ENCODE measurements at places on chromosomes 7 and 10. TPM values are rescaled to one million over a fixed set of nuclear protein-coding genes. Genes with fewer than 3 reads are reported as not detected.
A peak's percentile ranks its signal among the peaks of the same experiment; 100 is the strongest.

- peaks cover 10% of the 10 kb centered on the region for H3K4me1 ChIP-seq
- H3K27ac ChIP-seq = no peak overlapping the region
- no peaks in the 10 kb centered on the region for H3K36me3 ChIP-seq
- no peak for DNase-seq
- H3K27me3 ChIP-seq = no peaks in the 10 kb centered on the region
Observed at GRCh38 chr10:89092439-89092838, 101.8 kb downstream of the FAS start.

DNA sequence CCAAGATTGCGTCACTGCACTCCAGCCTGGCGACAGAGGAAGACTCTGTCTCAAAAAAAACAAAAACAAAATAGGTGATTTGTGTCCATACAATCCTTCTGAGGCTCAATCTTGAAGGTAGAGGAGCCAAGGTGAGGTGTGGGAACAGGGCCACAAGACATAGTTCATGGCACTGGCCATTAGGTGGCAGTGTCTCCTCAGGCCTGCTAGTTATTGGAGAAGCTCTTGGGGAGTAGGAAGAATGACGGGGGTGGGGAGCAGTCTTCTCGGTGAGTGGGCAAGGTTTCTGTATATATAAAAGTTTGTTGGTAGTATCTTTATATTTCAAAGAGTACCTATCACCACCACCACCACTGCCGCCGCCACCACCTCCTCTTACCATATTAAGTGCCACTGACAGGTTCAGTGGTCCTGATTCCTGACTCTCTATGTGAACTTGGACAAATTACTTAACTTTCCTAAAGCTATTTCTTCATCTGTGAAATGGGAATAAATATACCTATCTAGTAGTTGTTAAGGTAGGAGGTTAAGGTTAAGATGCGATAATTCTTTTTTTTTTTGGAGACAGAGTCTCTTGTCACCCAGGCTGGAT is 24.0 kb downstream of the CCSER2 start:
- H3K36me3 ChIP-seq = no peaks in the 10 kb centered on the region
- H3K4me3 ChIP-seq = no peak overlapping the region
- H3K27ac ChIP-seq = no peak overlapping the region
- no peaks in the 10 kb centered on the region for H3K27me3 ChIP-seq
- peaks cover 12% of the 10 kb centered on the region for H3K4me1 ChIP-seq

DNA sequence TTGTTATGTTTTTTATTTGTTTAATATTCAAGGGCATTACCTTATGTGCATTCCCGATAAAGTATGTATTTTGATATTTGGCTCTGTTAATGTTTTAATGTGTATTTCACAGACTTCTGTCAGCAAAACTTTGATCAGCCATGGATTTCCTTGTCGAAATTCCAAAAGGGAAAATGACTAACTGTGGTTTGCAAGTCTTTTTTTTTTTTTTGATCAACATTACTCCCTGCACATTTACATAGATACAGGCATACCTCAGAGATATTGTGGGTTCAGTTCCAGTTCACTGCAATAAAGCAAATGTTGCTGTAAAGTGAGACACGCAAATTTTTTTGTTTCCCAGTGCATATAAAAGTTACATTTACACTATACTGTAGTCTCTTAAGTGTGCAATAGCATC is 351.9 kb downstream of the CXCL12 start:
- peaks cover 26% of the 10 kb centered on the region for H3K4me1 ChIP-seq
- H3K27ac ChIP-seq = peak overlapping the region; percentile 84
- DNase-seq = no peak
- no peak overlapping the region for H3K4me3 ChIP-seq

- H3K4me3 ChIP-seq = no peak overlapping the region
- no peak for DNase-seq
- H3K27ac ChIP-seq = no peak overlapping the region
- no peaks in the 10 kb centered on the region for H3K36me3 ChIP-seq
- no peaks in the 10 kb centered on the region for H3K27me3 ChIP-seq
Observed at GRCh38 chr10:36720895-36721294, 404.5 kb upstream of the ANKRD30A start.

DNA sequence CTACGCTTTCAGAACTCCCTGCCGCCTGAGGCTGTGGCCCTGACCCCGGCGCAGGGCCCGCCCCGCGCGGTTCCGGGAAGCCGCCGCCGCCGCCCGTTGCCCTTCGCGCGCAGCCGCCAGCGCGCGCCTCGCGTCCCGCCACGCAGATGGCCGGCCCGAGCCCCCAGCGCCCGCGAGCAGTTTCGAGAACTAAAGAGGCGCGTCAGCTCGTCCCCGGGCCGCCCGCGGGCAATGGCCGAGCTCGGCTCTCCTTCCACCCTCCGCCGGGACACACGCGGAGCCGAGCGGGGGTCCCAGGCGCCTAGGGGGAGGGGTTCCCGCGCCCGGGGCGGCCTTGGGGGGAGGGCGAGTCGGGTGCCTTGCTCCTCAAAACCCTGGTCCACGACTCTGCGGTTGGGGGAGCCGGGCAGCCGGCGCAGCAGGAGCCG is 1.8 kb downstream of the HNRNPF start:
- H3K27me3 ChIP-seq = no peaks in the 10 kb centered on the region
- peak overlapping the region; percentile 98 for H3K27ac ChIP-seq
- DNase-seq = peak; percentile 91
- peak overlapping the region; percentile 91 for H3K4me3 ChIP-seq

DNA sequence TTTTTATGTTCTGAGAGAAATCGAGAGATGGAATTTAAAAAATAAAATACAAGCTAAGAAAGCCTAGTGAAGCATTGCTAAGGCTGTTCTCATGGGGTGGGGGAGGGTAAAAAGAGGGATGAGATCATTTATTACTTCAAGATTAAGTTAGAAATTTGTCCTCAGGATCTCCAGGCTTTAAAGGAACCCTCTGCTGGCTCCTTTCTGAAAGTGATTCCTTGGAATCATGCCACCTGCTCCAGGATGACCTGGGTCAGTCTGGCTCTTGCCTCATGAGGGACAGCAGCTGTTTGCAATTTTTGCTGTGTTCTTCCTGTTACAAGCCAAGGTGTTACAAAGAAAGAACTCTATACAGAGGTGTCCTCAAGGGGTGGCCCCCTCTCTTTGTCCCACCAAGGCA is 69.8 kb downstream of the CDK1 start:
- no peaks in the 10 kb centered on the region for H3K27me3 ChIP-seq
- H3K27ac ChIP-seq = no peak overlapping the region
- H3K4me1 ChIP-seq = peaks cover 6% of the 10 kb centered on the region
- no peak for DNase-seq
- H3K4me3 ChIP-seq = no peak overlapping the region

The ABCA13 gene
- total RNA-seq = 3.6 TPM

DNA sequence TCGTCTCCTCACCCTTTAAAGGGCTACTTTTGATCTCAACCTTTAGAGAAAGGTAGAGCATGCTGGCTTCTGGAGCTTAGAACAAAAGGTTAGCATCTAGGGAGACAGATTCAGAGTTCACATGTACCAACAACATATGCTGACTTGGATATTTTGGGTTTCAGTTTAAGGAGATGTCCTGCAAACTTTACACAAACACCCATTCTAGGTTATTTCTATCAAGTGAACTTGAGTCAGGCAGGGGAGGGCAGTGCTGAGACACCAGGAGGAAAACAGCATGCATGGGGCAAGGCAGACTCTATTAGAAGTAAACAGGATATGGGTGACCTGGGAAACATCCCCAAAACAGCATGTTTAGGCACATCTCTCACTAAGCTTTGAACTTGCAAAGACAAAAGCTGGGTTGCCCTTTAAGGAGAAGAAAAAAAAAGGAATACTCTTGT is 43.8 kb downstream of the ARL4A start:
- no peak overlapping the region for H3K4me3 ChIP-seq
- no peaks in the 10 kb centered on the region for H3K27me3 ChIP-seq
- no peak overlapping the region for H3K27ac ChIP-seq
- H3K4me1 ChIP-seq = peaks cover 5% of the 10 kb centered on the region

The CUX1 gene
- total RNA-seq = 41.6 TPM

- no peaks in the 10 kb centered on the region for H3K27me3 ChIP-seq
- H3K4me1 ChIP-seq = peaks cover 6% of the 10 kb centered on the region
- H3K36me3 ChIP-seq = no peaks in the 10 kb centered on the region
Observed at GRCh38 chr10:123203393-123204126, 49.4 kb downstream of the BUB3 start.

The AASS gene
- 26.4 TPM for total RNA-seq

The GPR15LG gene
- not detected for total RNA-seq

The CRHR2 gene
- not detected for total RNA-seq

The CTAGE4 gene
- 0.36 TPM for total RNA-seq

GRCh38 chr7:121016966-121017365 is 28.5 kb downstream of the CPED1 start:
- no peaks in the 10 kb centered on the region for H3K36me3 ChIP-seq
- peaks cover 46% of the 10 kb centered on the region for H3K4me1 ChIP-seq
- no peaks in the 10 kb centered on the region for H3K27me3 ChIP-seq
- no peak overlapping the region for H3K4me3 ChIP-seq
- H3K27ac ChIP-seq = peak overlapping the region; percentile 79

The PILRA gene
- total RNA-seq = 0.36 TPM

GRCh38 chr10:63528084-63528744 is 7.0 kb downstream of the REEP3 start:
- no peaks in the 10 kb centered on the region for H3K4me1 ChIP-seq
- DNase-seq = no peak
- H3K36me3 ChIP-seq = peaks cover 3% of the 10 kb centered on the region
- no peak overlapping the region for H3K27ac ChIP-seq

The CNPY4 gene
- total RNA-seq = 24.2 TPM

- peaks cover 39% of the 10 kb centered on the region for H3K27me3 ChIP-seq
- no peak within 1 kb of the TSS for H3K4me3 ChIP-seq
- no peak within 1 kb of the TSS for H3K27ac ChIP-seq
- H3K4me1 ChIP-seq = no peaks in the 10 kb centered on the region
Observed at GRCh38 chr7:24283897-24284698, at the start of gene NPY. Gene NPY (plus strand): TSS chr7:24284190. CDS start chr7:24285241, 1,051 bp downstream.

The PKD1L1 gene
- total RNA-seq = under 0.01 TPM

GRCh38 chr10:26555719-26556368 is 117.7 kb downstream of the APBB1IP start:
- peak overlapping the region; percentile 15 for H3K27ac ChIP-seq
- no peaks in the 10 kb centered on the region for H3K27me3 ChIP-seq
- H3K4me3 ChIP-seq = peak overlapping the region; percentile 17
- DNase-seq = peak; percentile 57

- no peaks in the 10 kb centered on the region for H3K36me3 ChIP-seq
- H3K4me3 ChIP-seq = no peak overlapping the region
- no peaks in the 10 kb centered on the region for H3K4me1 ChIP-seq
Observed at GRCh38 chr7:136179851-136180721, 202.9 kb upstream of the MTPN start.

- no peak overlapping the region for H3K4me3 ChIP-seq
- H3K36me3 ChIP-seq = no peaks in the 10 kb centered on the region
- no peaks in the 10 kb centered on the region for H3K4me1 ChIP-seq
- DNase-seq = no peak
- no peaks in the 10 kb centered on the region for H3K27me3 ChIP-seq
Observed at GRCh38 chr7:75835688-75836285, 22.2 kb upstream of the CCL24 start.

The TRIM4 gene
- total RNA-seq = 29.5 TPM

- H3K4me3 ChIP-seq = no peak overlapping the region
- DNase-seq = no peak
- no peak overlapping the region for H3K27ac ChIP-seq
- no peaks in the 10 kb centered on the region for H3K36me3 ChIP-seq
- peaks cover 32% of the 10 kb centered on the region for H3K4me1 ChIP-seq
Observed at GRCh38 chr10:31000867-31001266, 30.8 kb downstream of the ZNF438 start.

- no peak overlapping the region for H3K27ac ChIP-seq
- H3K27me3 ChIP-seq = no peaks in the 10 kb centered on the region
- no peak overlapping the region for H3K4me3 ChIP-seq
- H3K4me1 ChIP-seq = no peaks in the 10 kb centered on the region
- no peaks in the 10 kb centered on the region for H3K36me3 ChIP-seq
Observed at GRCh38 chr10:7720478-7720877, 17.4 kb downstream of the ITIH2 start.

The C10orf67 gene
- total RNA-seq = not detected

DNA sequence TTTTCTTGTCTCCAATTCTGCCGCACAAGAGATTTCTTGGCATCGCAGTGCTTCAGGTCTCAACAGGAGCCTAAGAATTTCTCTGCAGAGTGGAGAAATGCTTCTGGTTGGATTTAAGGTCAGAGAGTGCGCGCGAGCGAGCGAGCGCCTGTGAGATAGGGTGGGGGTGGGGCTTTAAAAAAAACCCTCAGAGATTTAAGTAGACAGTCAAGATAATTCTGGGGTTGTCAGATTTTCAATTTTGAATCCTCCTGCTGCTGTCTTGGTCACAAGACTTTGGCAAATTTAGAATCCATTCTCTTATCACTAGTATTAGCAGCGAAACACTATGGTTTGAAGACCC is 49.7 kb downstream of the CPEB3 start:
- no peak for DNase-seq
- H3K27me3 ChIP-seq = no peaks in the 10 kb centered on the region
- H3K4me1 ChIP-seq = peaks cover 18% of the 10 kb centered on the region
- peak overlapping the region; percentile 76 for H3K27ac ChIP-seq
- no peaks in the 10 kb centered on the region for H3K36me3 ChIP-seq

DNA sequence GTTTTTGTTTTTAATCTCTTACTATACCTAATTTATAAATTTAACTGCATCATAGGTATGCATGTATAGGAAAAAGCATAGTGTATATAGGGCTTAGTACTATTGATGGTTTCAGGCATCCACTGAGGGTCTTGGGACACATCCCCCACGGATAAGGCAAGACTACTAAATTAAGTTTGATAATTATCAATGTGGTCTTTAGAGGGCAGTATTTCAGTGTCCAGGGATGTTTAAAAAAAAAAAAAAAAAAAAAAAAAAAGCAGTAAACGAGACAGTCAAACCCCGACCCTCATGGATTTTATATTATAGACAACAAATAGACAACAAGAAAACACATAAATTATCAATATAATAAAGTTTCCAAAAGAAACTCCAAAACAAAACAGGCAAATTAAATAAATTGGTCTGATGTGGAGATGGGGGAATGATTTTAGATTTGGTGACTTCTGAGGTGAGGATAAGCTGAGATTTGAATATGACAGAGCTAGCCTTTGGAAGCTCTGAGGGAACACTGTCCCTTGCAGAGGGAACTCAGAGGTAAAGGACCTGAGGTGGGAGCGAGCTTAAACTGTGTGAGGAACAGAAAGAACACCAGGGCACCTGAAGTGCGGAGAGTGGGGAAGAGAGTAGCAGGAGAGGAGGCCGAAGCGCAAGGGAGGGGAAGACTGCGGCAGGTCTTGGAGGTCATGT is 14.8 kb downstream of the ACSM6 start:
- H3K27me3 ChIP-seq = no peaks in the 10 kb centered on the region
- DNase-seq = no peak
- H3K27ac ChIP-seq = no peak overlapping the region

- H3K36me3 ChIP-seq = no peaks in the 10 kb centered on the region
- H3K27me3 ChIP-seq = peaks cover 20% of the 10 kb centered on the region
- H3K4me3 ChIP-seq = peak overlapping the region; percentile 72
- H3K4me1 ChIP-seq = no peaks in the 10 kb centered on the region
- H3K27ac ChIP-seq = no peak overlapping the region
- peak; percentile 97 for DNase-seq
Observed at GRCh38 chr7:1665549-1666316, 4.3 kb upstream of the ELFN1 start.

- no peaks in the 10 kb centered on the region for H3K27me3 ChIP-seq
- no peak for DNase-seq
- H3K36me3 ChIP-seq = no peaks in the 10 kb centered on the region
- H3K4me1 ChIP-seq = no peaks in the 10 kb centered on the region
- H3K4me3 ChIP-seq = no peak overlapping the region
- H3K27ac ChIP-seq = no peak overlapping the region
Observed at GRCh38 chr10:66472156-66472555, 453.7 kb upstream of the LRRTM3 start.

- no peaks in the 10 kb centered on the region for H3K27me3 ChIP-seq
- peak; percentile 77 for DNase-seq
- H3K4me1 ChIP-seq = peaks cover 31% of the 10 kb centered on the region
- H3K36me3 ChIP-seq = peaks cover 46% of the 10 kb centered on the region
- H3K4me3 ChIP-seq = no peak overlapping the region
Observed at GRCh38 chr10:102814453-102814871, 22.8 kb downstream of the CYP17A1 start.

The PRKG1 gene
- total RNA-seq = 19.5 TPM
